HCT116 (cell line): ENCODE measurements at places on chromosomes 2 and 18. TPM values are rescaled to one million over a fixed set of nuclear protein-coding genes. Genes with fewer than 3 reads are reported as not detected.

The SCN3A gene
- total RNA-seq: not detected

GRCh38 chr2:191479680-191480023 is 198.3 kb upstream of the NABP1 start:
- no peak for DNase-seq

DNA sequence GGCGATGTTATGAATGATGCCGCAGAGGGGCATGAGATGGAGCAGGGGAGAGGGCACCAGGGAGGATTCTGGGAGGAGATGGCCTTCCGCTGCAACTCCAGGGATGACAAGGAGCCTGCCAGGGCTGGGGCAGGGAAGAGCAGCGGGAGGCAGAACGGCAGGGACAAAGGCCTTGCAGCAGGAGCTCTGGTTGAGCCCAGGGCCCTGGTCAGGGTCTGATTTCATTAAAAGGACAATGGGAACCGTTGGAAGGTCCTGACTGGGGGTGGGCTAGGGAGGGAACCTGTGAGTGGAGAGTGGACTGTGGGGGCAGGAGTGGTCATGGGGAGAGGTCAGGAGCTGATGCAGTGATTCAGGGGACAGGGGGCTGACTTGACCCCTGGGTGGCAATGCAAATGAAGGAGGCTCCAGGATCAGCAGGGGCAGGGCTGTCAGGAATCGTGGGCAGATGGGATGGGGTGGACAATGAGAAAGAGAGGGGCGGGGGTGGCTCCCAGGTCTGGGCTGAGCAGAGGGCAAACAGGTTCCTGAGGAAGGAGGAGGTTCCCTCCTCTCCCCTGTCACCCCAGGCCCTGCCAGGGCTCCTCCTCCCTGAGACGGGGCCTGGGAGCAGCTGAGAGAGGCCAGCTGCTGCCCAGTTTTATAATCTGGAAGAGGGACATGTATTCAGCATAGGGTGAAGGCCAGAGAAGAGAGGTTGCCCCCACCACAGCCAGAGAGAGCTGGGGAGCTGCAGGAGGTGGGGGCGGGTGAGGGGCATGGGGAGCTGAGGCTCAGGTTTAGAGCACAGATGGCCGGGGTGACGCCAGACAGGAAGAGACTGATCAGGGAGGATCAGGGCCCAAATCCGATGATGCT is 7.3 kb upstream of the DUSP2 start:
- no peak for DNase-seq

GRCh38 chr2:147003081-147003480 is 841.7 kb upstream of the ACVR2A start:
- DNase-seq: no peak

The MC2R gene
- not detected for total RNA-seq

The NPAS2 gene
- 20.4 TPM for total RNA-seq

The PROKR1 gene
- total RNA-seq: not detected

GRCh38 chr2:57920342-57920939 is 126.2 kb upstream of the VRK2 start:
- no peak for DNase-seq

DNA sequence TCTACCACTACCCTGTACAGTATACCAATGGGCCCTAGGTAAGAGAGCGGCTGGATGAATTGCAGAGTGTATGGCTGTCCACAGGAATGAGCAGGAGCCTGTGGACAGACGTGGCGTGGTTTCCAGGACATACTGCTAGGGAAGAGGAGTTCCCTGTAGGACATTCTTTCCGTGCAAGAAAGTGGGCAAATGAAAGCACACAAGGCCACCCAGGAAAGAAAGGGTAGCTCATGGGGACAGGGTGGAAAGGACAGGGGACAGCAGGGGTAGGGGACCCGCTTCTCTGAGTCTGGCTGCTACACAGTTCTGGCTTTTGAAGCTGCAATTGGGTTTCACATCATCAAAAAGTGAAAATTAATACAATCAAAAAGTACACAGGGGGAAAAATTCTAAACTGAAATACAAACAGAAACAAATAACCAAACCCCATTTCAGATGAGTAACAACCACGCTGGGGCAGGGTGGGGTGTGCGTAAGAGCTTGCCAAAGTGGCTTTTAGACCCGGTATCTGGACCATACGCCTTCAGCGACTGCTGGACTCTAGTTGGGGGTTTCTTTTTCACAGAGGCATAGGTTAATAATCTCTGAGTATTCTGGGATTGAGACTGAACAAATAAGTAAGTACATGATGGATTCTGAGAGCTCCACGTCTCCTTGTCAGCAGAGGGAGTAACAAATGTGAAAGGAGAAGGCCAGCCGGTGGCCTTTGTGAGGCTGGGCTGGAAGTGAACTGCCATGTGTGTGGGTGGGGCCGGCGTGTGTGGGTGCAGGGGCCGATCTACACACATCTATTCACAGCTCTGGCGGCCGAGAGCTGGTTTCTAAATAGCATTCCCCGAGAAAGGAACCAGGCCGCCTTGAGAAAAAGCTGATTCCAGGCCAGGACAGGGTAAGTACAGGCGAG is 84.0 kb downstream of the HDAC4 start:
- DNase-seq: no peak

The GRP gene
- not detected for total RNA-seq

GRCh38 chr18:36977121-36977520 is 148.2 kb downstream of the KIAA1328 start:
- DNase-seq: no peak

- no peak for DNase-seq
Observed at GRCh38 chr2:69196327-69197117, 183.5 kb downstream of the ANTXR1 start.

DNA sequence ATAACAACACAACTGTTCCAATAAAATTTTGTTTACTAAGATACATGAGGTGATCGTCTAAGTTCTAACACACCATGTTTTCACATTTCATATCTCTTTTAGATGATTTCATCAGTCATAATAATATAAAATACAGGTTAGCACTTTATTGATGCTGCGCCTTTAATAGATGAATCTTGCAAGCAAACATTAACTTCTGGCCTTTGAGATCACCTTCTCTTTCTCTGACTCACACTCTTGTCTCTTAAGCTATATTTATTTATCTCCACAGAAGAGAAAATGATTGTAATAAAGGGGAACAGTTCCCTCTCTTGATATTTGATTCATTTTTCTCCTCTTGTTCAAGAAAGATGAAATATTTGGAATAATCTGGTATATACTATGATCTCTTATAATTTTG is 603.3 kb upstream of the POU3F3 start:
- DNase-seq: no peak

GRCh38 chr2:184041777-184042176 is 556.6 kb upstream of the ZNF804A start:
- DNase-seq: no peak

DNA sequence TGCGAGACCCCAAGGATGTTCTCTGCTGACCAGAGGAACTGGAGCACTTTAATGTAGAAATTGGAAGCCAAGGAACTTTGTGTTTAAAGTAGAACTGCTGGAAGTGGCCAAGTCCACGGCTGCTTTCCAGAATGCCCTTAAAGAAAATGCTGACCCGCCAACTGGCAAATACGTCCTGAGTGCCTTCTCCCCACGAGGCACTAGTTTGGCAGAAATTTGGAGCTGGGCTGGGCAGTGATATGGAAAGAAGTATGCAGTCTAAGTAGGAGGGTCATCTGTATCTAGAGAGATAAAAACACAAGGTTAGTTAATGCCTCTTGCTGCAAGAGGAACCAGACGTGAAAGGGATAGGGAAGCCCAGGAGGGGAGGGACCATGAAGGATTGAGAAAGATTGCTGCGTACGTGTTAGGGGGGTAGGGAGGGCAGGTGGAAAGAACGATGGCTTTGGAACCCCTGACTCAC is 59.3 kb upstream of the RFX8 start:
- no peak for DNase-seq

- no peak for DNase-seq
Observed at GRCh38 chr18:33507019-33507418, 66.5 kb upstream of the CCDC178 start.

GRCh38 chr2:180446492-180446891 is 439.4 kb upstream of the CWC22 start:
- no peak for DNase-seq

- no peak for DNase-seq
Observed at GRCh38 chr18:35118641-35119040, 77.4 kb downstream of the MAPRE2 start.

DNA sequence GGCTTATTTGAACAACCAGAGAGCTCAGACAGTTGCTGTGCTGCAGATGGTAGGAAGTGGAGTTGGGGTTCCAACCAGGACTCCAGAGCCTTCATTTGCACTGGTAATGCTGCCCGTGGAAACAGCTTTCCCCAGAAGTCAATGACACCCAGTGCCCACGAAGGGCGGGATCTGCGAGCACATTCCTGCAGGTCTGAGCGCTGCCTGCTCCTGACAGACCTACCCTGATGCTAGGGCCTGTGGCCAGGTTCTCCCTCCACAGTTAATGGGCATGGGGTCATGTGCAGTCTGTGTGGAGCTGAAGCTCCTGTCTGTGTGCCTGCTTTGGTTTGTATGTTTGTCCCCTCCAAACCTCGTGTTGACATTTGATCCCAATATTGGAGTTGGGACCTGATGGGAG is 299.0 kb upstream of the HS6ST1 start:
- no peak for DNase-seq

DNA sequence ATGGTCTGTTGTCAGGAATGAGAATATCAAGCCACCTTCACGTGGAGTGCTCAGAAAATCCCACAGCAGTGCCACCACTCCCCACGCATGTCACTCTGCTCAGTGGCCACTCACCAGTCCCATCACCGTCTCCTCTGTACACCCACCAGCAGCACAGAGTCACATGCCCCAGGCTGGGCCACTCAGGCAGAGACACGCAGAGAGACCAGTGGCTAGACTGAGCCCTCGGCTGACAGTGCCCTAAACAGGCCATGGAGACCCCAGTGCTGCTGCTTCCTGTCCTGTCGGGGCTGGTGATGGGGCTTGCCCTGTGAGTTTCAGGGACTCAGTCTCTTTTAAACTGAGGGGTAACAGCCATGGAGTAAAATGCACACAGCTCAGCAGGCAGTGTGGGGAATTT is 25.9 kb downstream of the ODC1 start:
- DNase-seq: no peak

DNA sequence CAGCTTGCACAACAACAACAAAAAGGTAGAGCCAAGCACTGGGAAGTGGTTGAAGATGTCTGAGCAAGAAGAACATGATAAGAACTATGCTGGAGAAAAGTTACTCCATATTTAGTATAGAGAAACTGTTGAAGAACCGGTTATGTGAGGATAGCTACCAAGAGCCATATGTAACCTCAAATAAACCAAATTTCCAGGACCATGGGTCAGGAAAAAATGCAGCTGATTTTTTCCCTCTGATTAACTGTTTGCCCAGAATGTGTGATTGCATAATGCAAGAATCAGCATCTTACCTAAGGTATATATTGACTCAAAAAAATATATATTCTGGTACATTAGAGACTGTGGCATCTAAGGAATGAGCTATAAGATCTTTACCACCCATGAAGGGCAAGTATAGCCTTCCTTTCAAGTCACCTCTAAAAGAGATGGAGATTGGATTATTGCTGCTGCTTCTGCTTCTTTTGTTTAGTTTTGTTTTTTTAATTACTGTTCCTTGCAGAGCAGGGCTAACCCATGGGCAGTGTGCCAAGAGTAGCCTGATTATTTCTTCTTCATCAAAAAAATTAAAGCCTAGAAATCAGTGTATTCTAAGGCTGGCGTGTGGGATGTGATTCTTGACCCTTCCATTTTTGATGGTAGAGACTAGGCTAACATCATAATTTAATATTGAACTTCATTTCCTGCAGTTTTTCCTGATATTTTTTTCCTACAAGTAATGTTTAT is 76.9 kb upstream of the MAP3K20 start:
- no peak for DNase-seq

GRCh38 chr2:118823633-118824032 is 23.8 kb downstream of the EN1 start:
- DNase-seq: no peak

DNA sequence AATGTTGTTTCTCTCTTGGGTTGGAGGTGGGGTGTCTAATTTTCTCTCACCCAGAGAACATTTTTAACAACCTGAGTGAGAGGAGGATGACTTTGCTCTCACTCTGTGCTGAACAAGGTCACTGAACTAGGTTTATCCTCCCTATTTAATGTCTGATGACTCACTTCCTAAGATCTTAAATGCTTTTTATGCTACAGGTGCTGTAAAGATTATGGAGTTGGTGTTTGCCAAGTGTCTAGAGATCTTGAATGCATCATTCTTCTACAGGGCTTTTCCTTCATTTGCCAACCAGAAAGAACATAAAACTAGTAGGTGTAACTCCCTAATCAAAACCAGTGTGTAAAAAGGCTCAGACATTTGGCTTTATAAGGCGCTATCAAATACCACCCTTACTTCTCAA is 350.5 kb upstream of the ETAA1 start:
- no peak for DNase-seq

DNA sequence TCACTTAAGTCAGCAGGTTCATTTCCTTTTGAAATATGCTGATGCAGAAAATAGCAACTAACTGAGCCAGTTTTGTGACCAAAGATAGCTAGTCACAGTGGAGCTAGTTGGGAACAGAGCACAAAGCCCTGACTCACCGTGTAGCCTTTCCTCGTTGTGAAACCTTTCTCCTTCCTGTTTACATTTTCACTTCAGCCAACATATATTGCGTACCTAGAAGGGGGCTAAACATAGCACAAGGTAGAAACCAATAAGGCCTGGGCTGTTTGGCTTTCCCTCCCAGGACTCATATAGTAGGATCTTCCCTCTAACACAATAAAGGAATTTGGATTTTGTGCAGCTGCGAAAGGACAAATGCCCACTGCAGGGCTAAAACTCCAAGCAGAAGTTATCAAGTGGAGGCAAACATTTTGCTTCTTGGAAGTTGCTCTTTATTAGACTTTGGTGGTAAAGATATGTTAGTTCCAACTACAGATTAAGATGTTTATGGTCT is 24.5 kb upstream of the LPIN2 start:
- peak; percentile 24 for DNase-seq

- no peak for DNase-seq
Observed at GRCh38 chr2:230873661-230874401, 9.1 kb downstream of the ITM2C start.

The TET3 gene
- 15.4 TPM for total RNA-seq

GRCh38 chr18:48959921-48960920 is 9.5 kb upstream of the SMAD7 start:
- DNase-seq: no peak

DNA sequence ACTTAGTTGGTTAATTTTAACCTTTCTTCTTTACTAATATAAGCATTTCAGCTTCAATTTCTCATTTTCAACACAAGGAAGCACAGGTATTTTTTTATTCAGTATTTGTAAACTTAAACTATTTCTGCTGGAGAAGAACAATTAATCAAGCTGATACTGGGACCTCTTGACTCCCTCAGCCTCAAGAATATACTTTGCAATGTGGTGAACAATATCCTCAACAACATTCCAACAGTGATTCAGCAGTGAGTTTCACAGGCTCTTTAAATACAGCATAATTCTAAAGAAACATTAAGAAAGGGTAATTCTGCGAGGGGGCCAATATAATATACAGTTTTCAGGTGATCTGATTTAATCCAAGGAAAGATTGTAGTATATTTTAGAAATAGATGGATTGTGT is 10.0 kb downstream of the RAPGEF4 start:
- DNase-seq: no peak

The RGPD5 gene
- 39.1 TPM for total RNA-seq
